ENCODE measurements at places on chromosomes 12 and 14.

- DNase-seq, result no peak
These were observed 431.2 kb upstream of the PDE3A start for GRCh38 chr12:19937161-19937560.

DNA sequence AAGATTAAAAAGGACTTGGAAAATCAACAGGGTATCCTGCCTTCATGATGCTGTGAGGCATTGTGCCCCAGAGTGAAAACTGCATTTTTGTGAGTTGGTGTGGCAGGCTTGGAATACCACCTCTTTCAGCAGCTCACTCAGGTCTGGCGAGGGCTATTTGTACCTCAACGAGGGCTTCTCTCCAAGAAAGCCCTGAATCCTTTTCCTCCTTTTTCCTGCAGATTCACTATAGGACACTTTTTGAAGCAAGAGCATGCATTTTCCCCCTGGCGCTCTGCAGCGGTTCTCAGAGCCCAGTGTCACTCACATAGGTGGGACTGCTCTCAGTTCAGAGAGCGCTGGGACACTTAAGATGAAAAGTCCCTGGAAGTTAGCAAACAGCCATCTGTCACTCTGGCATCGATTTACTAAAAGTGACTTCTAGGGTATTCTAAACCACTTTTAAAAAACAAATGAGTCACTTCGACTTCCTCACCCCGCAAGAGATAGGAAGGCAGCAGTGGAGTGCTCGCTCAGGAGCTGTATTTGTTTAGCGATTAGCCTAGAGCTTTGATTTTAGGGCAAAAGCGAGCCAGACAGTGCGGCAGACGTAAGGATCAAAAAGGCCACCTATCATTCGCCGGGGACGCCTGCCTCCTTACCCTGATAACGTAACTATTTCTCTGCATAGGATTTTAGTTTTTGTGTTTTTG, 782 bp upstream of the LGR5 start:
- DNase-seq, result no peak

DNA sequence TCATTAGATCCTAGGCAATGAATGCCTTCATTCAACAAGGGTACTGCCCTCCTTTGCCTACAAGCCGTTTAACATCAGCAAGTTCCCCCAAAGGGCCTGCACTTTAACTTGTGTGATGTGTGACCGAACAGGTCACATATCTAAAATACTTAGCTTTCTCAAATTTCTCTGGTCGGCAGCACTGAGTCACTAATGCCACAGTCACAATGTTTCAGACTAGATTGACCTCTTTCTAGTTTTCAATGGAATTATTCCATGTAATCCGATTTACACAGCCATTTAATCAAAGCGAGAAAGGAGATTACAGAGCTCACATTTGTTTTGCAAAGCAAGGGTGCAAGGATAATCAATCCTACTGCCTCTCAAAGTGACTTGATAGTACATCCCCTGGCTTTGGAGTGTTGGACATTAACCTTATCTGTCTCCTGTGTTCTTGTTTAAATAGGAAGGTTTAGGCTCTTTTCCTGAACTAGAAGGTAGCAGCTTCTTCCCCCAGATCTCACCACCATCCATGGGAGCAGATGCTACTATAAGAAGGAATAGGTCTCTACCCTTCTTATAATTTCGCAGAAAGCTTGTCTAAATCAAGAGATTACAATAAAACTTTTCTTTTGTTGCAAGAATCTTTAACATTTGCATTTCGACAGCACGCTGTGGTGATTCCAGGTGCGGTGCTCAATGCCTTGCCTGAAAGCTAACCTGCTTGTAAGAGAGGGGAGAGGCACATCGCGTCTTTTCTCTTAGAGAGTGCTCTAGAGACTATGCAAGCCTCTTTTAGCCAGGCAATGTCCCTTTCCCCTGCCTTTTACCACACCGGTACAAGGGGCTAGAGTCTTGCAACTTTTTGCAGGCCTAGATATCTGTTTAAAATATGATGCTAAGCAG, 1.8 kb downstream of the KITLG start:
- DNase-seq, result no peak

- DNase-seq, result peak; percentile 22
These were observed 77.8 kb downstream of the NDUFA12 start for GRCh38 chr12:94925729-94926128.

- no peak for DNase-seq
These were observed 20.9 kb upstream of the PLXNC1 start for GRCh38 chr12:94127239-94128131.

GRCh38 chr12:120841525-120841924, 62.6 kb downstream of the SPPL3 start:
- no peak for DNase-seq

DNA sequence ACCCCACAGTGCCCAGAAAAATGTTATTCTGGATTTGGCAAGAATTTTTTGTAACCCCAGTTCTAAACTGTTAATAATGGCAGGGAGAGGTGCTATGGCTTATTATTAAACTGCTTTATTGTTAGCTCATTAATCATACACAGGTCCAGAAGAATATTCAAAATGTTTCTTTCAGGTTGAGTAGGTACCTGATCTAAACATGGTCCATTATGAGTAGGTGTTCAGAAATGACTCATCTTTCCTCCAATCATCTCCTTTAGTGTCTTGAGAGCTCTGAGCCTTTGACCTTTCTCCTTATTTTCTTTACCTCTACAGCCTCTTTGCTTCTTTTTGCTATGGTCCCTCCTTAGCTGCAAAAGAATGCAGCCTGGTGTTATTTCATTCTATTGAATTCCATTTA, 211.0 kb upstream of the GARIN6 start:
- DNase-seq, result no peak

- no peak for DNase-seq
These were observed 716.7 kb downstream of the VRK1 start for GRCh38 chr14:97513891-97514290.

DNA sequence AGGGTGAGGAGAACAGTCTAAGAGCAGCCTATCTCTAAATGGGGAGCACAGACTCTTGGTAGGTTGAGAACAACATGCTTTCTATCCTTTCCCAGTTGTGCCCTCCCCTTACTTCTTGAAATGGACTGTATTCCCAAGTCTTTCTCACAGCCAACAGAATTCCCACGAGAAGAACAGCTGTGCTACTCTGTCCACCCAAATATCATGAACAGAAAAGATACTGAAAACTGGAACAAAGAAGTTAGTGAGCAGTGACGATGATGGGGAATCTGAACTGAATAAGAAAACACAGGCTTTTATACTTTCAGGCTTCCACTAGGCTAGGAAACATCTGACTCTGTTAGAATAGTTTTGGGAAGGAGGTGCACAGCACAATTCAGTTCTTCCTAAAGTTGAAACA, 3.4 kb downstream of the NACA start:
- no peak for DNase-seq

DNA sequence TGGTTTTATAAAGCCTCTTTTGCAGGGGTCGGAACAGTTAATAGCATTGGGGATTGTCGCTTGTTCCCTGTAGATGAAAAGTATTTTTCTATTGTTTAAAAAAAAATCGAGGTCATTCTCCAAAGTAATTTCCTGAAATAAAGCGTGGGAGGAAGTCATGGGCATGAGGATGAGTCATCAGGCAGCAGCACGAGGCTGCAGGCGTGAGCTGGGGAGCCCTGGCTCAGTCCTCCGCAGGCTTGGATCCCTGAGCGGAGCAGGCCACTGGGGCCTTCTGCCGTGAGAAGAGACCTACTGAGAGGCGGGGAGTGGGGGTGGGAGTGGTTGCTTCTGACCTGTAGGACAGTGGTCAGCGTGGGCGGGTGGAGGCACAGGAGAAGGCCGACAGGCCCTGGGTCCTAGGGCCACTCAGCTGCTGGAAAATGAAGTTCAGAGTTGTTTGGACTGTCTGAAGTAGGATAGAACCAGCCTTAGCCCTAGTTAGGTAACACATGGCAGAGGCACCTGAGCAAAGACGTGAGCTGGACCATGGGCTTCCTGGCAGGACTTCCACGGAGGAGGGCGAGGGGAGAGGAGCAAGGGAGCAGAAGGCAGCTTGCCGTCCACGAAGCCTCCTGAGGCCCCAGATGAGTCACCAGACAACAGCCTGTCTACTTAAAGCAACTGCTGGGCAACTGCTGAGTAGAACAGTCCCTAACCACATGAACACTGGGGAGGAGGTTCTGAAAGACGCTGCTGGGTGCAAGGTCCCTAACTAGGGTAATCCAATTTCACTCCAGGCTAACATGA, 21.1 kb upstream of the LGALS3 start:
- peak; percentile 46 for DNase-seq

GRCh38 chr12:55704824-55705718, 2.6 kb downstream of the ITGA7 start:
- no peak for DNase-seq

GRCh38 chr12:122852336-122853275, 17.3 kb downstream of the HIP1R start:
- DNase-seq, result no peak

DNA sequence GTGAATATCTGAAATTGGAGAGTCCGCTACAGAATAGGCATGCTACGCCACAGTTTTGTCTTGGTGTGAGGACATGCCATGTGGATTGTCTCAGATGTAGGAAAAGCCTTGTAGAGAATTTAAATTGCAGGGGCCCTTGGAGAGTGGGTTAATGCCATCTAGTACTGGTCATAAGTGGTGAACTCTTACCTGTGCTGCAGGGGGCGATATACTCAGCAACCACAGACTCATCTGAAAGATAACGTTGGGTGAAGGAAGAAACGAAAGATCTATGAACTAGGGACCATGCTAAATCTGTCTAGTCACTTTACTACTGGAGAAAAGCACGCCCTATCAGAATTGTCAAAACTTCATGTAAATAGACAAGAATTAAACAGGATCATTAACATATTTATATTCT, 33.7 kb upstream of the A2M start:
- no peak for DNase-seq

GRCh38 chr14:39212034-39212433, 21.7 kb upstream of the MIA2 start:
- DNase-seq, result no peak

DNA sequence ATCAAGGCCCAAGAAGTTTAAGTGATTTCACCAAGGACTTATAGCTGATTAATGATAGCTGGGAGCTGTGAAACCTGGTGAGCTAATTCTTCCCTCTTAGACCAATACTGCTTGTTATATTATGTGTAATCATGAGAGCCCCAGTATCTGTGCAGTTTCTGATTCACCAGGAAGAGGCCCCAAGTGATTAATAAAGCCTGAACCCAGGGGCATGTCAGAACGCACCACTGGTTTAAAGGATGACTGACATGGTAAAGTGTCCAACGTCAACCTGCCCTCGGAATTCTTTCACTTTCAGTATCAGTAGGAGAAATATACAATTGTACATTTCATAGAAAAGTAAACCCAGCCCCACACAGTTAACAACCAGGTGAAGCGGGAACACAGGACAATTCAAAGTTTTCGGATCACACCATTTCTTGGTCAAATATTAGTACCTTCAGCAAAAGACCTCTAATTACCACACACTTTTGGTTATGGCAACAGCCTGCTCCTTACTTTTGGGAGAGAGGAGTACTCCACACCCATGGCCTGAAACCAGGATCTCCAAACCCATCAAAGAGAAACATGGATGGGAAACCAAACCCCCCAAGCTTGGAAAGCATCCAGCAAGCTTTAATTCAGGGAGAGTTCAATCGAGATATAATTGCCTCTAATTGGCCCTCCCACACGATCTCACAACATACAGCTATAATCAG, 28.5 kb downstream of the TMCC3 start:
- peak; percentile 51 for DNase-seq

GRCh38 chr14:54773171-54774006, 129.2 kb downstream of the GCH1 start:
- DNase-seq, result peak; percentile 80

DNA sequence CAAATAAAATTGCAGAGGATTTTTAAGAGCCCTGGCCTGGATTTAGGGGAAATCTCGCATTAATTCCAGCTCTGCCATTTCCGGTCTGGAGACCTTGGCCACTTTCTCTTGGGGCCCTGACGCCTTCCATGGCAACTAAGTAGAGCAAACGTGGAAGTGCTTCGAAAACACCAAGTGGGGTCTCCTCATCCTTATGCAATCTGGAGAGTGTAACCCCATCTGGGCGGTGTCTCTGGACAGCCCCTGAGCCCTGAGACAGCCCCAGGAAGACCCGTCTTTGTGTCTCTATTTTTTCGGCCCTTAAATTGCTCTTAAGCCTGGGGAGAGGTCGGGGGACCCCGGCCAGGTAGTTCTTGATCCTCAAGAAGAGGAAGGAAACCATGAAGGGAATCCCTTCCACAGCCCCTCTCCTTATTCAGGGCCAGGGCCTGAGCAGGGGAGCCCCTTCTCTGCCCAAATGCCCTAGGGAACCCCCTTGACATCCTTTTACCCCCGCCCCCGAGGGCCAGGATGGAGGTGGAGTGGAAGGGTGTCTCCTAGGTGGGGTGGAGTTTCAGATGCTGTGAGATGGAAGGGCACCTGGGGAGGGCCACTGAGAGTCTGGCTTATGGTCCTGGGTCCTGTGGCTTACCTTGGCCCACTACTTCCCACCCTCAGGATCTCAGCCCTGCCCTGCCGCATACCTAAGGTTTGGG, 17.6 kb upstream of the NR4A1 start:
- peak; percentile 28 for DNase-seq

DNA sequence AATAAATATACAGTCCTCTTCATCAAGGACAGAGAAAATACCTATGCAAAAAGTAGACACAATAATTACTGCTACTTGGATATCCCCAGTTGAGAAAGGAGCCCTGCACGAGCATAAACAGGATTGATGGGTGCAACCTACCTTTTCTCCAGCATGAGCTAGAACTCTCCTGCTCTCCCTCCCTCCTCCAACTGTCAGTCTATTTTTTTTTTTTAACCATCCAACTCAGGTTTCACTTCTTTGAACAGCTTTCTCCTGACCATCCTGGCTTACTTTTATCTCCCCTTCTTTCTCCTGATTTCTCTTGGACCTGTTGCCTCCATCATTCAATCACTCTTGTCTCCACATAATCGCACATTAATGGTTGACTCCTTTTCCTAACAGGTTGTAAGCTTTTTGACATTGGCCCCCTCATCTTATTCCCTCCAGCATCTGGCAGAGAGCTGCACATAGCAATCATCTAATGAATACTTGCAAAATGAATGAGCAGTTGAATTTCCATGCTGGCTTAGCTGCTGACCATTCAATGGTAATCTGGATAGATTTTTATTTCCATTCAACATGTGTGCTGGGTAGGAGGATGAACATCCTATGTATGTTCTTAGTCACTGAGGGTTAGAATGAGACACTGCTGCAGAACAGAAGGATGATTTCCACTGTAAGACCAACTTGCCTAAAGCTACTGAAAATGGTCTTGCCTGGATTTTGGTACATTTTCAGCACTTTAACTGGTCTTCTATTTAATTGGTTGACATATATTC, 24.4 kb downstream of the MYBPC1 start:
- DNase-seq, result no peak

DNA sequence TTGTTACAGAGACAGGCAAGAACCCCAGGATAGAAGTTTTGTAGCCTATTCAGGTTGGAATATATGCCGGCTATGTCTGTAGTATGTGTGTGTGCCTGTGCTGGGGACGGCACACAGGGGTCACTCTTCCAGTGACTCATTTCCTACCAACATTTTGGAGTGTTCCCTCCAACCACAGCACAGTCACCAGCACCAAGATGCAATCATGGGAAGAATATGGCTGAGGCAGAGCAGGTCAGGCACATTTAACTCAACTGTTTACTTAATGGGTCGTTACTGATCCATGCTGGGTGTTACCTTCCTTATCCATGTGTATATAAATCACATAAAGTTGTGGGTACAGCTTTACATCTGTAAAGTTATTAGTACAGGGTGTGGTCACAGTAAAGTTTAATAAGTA, 178.3 kb downstream of the PRKD1 start:
- DNase-seq, result no peak

GRCh38 chr14:50520947-50521815, 11.2 kb downstream of the MAP4K5 start:
- peak; percentile 39 for DNase-seq

Data from CD4-positive, alpha-beta T cell treated with Interleukin-21 for 1 hour (primary cell).